ENCODE measurements at places on chromosomes 11 and 22.

GRCh38 chr22:49368976-49369725 lies 458.5 kb downstream of the BRD1 start:
- peak; percentile 42 for DNase-seq

DNA sequence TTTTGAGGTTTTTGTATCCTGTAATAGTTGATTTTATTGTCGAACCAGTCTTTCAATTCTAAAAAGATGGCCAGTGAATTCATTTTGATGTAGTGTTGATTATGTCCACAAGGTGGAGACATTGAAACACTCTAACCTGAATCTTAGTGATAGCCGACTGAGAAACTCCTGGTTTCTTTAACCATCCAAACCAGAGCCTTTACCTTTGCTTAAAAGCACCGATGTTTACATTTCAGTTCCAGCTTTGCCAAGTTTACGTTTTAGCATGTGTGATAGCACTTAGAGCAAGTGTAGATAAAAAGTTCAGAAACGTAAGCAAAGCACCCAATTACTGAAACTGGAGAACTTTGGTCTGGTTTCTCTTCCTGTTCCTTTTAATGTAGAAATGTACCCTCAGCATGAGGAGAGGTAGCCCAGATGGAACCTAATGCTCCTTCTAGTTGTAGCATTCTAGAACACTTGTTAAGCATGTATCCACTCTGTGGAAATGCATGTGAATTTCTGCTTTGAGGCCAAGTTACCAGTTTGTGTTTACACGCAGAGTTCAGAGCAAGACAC lies 208.6 kb downstream of the DBX1 start:
- DNase-seq: no peak

GRCh38 chr11:35387111-35387982 lies 32.0 kb downstream of the SLC1A2 start:
- DNase-seq: no peak

DNA sequence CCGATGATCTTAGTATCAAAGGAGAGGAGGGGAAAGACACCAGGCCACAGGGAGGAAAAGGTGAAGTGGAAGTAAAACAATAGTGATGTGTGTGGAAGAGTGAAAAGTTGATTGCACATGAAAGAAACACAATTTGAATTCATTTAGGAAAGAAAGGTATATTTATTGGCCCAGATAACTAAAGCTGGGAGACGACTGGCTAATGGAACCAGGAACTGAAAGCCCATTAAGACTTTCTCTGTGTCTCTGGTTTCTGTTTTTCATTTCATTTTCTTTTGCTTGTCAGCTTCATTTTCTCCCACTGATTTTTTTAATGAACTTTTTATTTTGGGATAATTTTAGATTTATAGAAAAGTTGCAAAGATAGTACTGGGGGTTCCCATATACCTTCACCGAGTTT lies 5.1 kb upstream of the DCHS1 start:
- no peak for DNase-seq

DNA sequence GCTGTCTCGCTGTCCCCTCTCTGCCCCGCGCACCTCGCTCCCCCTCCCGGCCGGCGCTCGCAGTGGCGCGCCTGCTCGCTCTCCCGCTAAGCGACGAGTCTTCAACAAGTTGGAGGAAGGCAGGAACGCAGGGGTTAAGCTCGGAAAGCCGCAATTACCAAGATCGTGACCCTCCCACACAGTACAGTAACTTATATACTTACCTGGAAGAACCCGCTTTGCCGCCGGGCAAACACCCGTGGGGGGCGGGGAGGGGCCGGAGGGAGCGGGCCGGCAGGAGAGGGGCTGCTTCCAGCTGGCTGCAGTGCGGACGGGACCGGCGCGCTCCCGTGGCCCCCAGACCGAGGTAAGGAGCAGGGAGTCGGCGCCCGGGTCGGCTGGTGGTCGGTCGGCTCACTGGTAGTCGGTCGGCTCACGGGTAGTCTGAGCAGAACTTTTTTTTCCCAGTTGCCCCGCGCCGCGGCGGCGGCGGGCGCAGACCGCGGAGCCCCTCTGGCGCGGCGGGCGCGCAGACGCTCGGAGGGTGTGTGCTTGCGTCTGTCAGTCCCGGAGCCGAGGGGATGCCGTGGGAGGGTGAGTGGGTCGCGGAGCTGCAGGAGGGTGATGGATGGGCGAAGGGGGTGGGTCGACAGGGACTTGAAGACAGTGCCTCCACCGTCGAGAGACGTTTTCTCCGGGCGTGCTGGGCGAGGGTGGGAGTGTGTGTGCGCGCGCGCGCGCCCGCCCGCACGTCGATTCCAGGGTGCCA lies 101.2 kb upstream of the HSD17B12 start:
- DNase-seq: peak; percentile 32

DNA sequence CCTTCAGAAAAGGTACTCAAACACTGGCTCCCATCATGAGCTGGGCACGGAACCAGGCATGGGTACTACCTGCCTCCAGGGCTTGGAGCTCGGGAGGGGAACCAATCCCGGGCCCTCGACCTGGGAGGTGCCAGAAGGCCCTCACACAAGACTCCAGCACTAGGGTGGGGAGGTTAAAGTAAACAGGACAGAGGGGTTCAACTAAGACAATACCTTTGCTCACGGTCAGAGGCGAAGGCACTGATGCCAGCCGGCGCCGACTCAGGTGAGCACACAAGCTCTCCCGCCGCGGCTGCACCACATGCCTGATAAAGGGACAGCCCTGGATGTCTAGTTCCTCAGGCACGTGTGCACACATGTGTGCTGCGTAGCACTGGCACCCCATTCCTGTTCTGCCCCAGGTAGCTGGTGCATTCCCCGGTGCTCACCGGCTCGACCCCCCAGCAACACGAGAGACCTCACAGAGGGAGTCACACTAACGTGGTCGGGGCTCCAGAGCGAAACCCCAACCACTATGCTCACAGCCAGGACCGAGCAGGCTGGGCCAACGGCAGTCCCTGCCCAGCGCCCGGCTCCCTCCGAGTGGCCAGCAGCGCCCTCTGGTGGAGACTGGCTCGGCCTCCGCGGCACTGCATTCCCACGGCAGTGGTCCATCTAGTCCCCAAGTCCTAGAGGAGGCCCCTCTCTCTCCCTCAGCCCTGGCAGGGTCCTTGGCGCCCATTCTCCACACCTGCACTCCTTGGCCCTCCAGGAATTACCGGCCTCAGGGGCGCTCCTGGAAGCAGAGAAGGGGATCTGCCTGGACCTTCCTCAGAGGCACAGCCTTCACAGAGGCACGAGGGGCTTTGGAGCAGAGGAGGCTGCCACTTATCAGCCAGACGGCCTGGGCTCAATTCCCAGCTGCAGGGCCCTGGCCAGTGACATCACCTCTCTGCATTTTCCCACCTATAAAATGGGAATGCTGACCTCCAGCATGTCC lies 28.8 kb upstream of the MOB2 start:
- peak; percentile 60 for DNase-seq

GRCh38 chr11:75667255-75667830 lies 1.5 kb downstream of the MAP6 start:
- no peak for DNase-seq

DNA sequence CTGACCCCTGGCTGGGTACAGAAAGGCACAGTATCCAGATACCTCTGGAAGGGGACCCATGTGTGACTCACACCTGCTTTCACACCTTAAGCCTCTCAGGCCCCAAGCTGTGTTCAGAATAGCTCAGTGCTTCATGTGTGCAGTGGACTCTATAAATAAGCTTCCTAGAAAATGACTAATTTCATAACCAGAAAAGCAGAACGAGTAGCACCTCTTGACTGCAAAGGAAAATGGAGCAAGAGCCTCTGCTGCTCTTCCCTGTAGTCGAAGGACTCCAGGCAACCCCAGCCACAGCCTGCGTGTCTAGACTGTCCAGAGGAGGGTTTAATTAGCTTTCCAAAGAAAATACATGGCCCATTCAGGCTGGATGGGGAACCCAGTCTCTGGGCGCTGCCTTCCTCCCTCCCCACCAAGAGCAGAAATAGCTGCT lies 23.1 kb downstream of the PTPN5 start:
- DNase-seq: no peak

- peak; percentile 71 for DNase-seq
These were observed 35.0 kb downstream of the DKK3 start for GRCh38 chr11:11973361-11973800.

DNA sequence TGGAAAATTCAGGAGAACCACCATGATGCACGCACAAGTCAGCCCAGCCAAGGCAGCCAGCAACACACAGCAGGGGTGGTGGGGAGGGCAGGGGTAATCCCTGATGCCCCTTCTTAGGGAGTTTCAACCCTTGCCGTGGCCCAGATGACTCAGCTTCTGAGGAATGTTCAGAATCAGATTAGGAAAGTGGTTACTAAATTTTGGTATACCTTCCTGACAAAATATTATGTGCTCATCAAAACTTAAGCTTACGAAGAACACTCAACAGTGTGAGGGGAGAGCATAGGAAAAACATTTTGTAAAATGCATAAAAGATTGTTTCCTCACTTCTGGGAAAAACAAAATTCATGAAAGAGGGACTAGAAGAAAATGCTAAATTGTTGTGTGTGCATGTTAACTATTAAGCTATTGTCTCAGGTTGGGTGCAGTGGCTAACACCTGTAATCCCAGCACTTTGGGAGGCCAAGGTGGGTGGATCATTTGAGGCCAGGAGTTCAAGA lies 32.1 kb downstream of the SERPIND1 start:
- DNase-seq: peak; percentile 82

GRCh38 chr22:26431261-26431995 lies 2.4 kb downstream of the ASPHD2 start:
- DNase-seq: no peak

DNA sequence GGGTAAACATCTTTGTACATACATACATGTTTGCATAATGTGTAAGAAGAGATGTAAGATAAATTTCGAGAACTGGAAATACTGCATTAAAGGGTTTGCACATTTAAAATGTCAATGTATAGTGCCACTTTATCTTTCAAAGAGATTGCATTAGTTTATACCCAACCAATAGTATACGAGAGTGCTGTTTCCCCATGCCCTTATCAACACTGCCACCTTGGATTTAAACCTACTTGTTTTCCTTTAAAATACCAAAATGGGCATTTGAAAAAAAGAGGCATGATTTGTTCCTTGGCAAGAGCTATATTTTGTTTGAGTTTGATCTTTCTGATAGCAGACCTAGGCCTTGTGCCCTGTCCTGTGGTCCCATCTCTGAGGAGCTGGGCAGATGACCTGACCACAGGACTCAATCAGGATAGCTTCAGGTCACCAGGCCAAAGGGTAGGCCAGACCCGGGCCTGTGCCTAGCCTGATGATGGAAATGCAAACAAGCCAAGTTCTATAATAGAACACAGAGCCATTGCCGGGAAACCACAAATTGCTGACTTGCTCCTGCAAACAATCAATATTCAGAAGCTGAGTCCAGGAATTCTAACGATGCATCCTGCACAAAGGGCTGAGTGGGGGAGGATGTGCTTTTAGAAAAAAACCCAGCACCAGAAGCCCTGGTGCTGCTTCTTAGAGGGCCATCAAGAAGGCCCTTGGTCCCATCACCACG lies 16.9 kb upstream of the ALG8 start:
- DNase-seq: no peak

GRCh38 chr11:118708296-118708695 lies 28.8 kb upstream of the TREH start:
- DNase-seq: no peak

GRCh38 chr11:101553891-101554292 lies 29.9 kb downstream of the TRPC6 start:
- no peak for DNase-seq

DNA sequence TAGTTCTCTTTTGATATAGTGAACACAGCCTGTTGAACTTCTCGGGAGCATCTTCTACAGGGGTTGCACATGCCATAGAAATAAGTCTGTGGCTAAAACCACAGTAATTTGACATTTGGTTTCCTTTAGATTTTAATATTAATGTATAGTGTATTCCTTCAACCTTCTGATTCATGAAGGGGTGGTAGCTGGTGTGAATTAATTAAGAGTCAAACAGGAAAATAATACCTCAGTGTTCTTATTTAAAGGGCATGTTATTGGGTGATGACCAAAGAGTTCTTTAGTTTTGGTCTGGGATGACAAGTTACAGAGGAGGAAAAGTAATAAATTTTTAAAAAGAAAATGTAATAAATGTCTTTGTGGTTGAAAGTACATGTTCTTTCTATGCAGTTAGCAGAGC lies 86.8 kb downstream of the PDHX start:
- DNase-seq: no peak

DNA sequence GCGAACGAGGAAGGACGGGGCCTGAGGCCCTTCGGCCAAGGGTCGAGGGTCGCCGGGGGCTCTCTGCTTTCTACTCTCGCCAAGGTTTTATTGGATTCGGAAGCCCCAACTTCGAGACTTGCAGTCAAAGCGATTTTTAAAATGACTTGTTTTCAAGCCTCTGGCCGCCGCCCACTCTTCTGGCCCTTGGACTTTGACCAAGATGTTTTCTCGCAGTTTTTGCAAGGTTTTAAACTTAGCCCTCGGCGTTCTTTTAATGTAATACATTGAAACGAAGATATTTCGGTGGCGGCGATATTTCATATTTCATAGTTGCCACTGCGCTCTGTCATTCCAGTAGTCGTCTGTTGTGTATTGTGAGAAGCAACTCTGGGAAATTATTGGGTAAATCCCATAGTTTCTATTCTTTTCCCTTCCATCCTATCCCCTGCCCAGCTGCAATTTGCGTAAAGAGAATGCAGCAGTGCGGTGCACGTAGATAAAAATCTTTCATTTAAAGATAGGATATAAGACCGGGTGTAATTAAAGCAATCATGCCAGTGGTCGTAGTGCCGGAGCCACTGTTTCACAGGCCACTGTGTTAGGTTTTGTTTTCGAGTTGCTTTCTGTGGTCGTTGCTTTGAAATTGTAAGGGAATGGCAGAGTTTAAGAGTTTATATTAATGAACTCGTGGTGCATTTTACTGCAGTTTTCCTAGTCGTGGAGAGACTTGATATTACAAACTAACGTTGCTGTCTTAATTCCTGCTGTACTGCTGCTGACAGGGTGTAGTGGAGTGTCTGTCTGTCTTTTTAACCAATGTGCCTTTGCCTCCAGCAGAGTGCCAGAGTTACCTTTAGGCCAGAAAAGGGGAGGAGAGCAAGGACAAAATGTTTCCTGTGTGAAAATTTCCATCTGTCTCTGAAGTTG lies 702 bp downstream of the BIRC2 start:
- DNase-seq: no peak

DNA sequence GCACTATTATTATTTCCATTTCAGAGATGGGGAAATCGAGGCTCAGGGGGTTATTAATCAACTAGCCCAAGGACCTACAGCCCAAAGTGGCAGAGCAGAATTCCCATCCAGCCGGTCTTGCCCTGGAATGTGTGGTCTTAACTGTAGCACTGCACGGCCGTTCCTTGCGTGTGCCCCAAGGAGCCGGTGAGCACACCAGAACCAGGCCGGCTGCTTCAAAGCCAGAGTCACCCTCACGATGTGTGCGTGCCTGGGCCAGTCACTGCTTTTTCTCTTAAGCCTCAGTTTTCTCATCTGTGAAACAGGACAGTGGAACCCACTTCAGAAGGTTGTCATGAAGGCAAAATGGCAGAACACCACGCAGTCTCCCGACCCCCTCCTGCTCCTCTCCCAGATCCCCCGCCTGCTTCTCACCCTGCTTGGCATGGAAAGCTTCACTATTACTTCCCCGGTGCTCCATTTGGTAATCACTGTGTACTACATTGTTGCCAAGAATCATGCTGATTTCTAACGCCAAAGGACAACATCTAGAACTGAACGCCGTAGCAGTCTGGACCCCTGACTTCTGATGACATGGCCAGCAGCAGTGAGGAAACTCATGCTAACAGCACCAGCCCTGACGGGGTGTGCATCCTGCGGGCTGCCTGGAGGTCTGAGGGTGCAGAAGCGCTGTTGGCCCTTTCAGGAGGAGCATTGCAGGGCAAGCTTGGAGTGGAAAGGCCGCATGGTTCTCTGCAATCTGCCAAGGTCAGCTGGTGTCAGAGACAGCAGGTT lies 106.8 kb upstream of the B3GAT1 start:
- no peak for DNase-seq

All from MG63 (cell line).